ENCODE measurements at places on chromosomes 5 and 9. TPM values are rescaled to one million over a fixed set of nuclear protein-coding genes. Genes with fewer than 3 reads are reported as not detected.

DNA sequence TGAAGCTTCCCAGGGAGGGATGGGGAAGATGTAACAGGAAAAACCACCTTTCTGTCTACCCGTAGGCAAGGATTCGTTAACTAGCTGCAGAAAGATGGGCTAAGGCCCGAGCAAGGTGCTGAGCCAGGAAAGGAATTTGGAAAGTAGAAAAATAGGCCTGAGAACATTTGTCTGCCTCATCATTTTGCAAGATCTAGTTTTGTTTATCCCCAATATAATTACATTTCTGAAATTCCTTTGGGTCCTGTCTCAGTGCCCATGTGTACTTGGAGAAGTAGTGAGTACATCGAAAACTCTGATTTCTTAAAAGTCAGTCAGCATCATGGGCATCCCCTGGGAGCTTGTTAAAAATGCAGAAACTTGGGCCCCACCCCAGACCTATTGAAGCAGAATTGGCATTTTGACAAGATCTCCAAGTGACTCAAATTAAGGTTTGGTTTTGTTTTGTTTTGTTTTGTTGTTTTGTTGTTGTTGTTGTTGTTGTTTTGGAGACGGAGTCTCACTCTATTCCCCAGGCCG is 52.1 kb upstream of the CEMIP2 start:
- DNase-seq: no peak

DNA sequence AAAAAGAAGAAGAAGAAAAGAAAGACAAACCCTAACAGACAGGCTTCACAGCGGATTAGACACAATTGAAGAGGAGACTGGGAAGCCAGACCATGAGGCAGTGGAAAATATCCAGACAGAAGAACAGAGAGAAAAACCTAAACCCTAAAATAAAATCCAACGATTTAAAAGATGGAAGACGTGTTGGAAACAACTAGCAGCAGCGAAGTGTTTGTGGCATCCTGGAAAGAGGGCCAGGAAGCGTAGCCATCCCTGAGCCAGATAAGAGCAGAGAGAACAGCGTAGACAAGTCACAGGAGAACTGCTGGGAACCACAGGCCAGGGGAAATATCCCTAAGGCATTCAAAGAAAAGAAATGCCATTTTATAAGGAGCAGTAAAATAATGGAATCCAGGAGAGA is 39.7 kb upstream of the NKD2 start:
- DNase-seq: no peak

DNA sequence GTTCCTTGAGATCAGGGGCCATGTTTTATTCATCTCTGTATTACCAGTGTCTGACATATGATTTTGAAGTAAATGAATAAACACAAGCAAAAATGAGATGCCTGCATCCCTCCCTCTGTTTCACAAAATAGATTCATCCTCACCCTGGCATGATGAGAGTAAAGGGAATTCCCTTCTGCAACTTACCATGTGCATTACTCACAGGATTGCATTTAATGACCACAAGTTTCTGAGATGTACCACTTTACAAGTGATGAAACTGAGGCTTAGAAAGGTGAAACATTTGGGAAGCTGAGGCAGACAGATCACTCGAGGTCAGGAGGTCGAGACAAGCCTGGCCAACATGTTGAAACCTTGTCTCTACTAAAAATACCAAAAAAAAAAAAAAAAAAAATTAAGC is 74.2 kb upstream of the TNFSF8 start:
- no peak for DNase-seq

DNA sequence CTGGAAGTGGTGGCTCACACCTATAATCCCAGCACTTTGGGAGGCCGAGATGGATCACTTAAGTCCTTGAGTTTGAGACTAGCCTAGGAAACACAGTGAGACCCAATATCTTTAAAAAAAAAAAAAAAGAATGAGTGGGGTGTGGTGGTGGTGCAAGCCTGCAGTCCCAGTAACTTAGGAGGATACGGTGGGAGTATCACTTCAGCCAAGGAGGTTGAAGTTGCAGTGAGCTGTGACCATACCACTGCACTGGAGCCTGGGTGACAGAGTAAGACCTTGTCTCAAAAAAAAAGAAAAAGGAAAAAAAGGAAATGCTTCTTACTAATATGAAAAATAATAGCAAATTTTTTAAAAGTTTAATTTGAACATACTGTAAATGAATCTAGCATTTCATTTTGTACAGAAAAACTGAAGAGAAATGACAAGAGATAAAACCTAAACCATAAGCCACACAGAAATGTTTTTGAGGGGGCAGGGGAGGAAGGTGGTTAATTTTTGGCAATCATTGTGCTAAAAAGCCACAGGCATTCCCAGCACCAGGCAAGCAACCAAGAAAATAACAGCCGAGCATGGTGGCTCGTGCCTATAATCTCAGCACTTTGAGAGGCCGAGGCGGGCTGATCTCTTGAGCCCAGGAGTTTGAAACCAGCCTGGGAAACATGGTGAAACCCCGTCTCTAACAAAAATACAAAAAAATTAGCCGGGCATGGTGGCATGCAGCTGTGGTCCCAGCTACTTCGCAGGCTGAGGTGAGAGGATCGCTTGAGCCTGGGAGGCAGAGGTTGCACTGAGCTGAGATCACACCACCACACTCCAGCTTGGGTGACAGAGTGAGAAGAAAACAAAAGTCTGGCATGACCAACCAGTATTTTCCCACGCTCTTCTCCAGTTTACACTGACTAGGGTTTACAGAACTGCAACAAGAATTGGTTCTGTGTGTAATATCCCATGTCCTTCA is 114.5 kb upstream of the NR5A1 start:
- DNase-seq: peak; percentile 37

The C9orf50 gene
- not detected for total RNA-seq

The WDR41 gene
- 104 TPM for total RNA-seq

Measured in IMR-90 (cell line).